Prostate gland (tissue), 2 donors: ENCODE measurements at places on chromosomes 3 and 15. TPM values are rescaled to one million over a fixed set of nuclear protein-coding genes. Genes with fewer than 3 reads are reported as not detected.
A peak's percentile ranks its signal among the peaks of the same experiment; 100 is the strongest.

CCDC39 gene
- not detected for total RNA-seq

ADCY5 gene
- 12.9 TPM for total RNA-seq

GRCh38 chr15:74530771-74531143 is 10.3 kb upstream of the ARID3B start:
- DNase-seq: no peak

DNA sequence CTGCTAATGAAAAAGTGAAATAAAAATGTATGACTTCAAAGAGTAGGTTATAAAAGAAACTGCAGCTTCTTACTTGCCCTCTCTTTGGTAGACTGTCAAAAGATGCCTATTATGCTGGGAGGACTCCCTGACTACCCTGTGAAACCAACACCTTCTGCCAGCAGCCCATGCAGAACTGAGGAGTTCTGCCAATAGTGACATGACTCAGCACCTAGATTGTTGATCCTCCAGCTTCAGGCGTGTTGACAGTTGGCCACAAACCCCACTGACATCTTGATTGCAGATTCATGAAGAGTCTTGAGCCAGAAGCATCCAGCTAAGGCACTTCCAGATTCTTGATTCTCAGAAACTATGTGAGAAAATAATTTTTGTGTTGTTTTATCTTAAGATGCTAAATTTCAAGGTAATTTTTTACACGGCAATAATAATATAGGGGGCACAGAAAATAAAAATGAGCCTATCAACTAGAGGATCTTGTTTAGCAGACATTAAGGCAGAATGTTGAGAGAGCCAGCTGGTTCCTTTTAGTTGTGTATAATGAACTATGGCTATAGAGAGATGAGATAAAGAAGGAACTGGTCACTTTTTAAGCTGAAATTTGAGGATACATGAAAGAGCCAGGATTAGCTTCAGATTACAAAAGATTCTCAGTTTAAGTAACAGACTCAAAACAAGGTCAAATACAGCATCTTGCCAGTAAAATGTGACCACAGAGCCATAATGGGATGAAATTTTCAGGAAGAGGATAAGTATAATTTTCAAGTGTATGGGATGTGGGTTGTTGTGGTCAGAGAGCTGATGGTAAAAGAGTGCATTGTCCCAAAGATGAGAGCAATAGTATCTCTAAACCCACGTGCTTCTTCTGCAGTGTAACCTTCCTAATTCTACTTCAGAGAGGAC is 588.7 kb upstream of the CBLB start:
- DNase-seq: peak; percentile 83

GRCh38 chr3:110405830-110406585 is 665.6 kb upstream of the NECTIN3 start:
- DNase-seq: no peak

- DNase-seq: no peak
Measured at GRCh38 chr15:61091289-61091616, 137.8 kb downstream of the RORA start.

DNA sequence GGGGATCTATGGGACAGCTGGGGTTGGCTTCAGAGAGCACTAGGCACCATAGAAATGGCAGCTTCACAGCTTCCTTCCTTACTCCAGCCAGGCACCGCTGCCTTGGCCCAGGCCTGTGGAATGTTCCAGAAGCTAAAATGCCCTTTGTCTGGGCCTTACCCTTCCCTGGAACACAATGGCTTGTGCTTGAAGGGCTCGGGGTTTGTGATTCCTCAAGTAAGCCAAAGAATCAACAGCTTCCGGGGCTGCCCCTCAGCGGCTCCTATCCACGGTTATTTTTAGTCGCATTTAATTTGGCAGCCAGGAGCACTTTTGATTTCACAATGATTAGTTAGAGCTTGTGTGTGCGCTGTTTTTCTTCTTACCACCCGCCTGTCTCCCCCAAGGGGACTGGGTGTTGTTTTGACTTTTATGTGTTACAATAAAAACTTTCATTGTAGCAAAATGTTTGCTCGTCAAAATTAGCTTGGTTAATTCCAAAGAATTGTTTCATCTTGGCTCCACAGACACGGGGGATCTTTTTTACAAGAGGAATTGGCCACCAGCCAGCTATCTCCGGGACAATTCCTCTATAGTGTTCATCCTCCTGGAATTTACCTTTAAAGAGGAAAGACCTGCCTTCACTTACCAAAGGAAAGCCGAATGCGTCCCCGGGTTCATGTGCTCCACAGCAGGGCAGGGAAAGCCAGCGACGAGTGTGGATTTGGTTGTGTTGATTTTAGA is 73.8 kb downstream of the TLE3 start:
- DNase-seq: peak; percentile 78

DNA sequence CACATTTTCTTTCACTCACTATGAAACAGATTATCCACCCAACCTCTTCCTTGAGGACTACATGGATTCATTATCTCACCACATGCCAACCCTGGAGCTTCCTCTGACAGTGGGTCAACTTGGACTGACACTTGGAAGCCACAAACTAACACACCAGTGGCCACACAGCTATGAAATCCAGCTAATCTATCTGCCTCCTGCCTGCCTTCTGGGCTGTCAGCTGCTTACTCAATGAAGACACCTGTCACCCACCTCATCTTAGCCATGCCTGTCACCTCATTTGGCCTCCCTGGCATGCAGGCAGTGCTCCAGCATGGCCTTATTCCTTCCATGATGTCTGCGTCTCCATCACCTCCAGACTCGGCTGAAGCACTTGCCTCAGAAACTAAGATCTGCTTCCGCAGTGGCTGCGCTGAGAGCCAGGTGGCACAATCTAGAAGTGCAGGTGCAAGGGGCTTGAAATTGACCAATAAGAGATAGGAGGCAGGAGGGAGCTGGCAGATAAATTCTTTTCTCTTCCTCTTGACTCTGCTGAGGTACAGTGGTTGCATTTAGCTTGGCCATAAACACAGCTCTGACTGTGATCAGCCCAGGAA is 105.2 kb upstream of the RNF7 start:
- DNase-seq: no peak

DNA sequence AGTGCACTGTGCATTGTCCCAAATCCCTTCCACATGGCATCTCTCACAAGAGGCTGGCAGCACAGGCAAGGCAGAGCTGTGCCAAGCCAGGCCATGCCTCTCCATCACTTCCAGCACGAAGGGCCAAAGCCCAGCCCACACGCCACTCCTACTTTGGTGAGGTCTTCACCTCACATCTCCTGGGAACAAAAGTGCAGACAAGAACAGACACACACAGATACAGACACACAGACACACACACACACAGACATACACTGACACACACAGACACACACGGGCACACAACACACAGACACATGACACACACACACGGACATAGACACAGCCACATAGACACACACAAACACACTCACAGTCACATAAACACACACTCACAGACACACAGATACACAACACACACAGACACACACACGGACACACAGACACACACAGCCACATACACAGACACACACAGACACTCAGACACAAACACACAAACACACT is 233.3 kb downstream of the UACA start:
- DNase-seq: no peak
